Tibial nerve (tissue), 4 donors: ENCODE measurements at places on chromosomes 3 and 15. TPM values are rescaled to one million over a fixed set of nuclear protein-coding genes. Genes with fewer than 3 reads are reported as not detected.
A peak's percentile ranks its signal among the peaks of the same experiment; 100 is the strongest.

The KIF7 gene
- total RNA-seq, result 23.1 TPM

The IDH3A gene
- total RNA-seq, result 46.9 TPM

The CEP152 gene
- 9.2 TPM for total RNA-seq

DNA sequence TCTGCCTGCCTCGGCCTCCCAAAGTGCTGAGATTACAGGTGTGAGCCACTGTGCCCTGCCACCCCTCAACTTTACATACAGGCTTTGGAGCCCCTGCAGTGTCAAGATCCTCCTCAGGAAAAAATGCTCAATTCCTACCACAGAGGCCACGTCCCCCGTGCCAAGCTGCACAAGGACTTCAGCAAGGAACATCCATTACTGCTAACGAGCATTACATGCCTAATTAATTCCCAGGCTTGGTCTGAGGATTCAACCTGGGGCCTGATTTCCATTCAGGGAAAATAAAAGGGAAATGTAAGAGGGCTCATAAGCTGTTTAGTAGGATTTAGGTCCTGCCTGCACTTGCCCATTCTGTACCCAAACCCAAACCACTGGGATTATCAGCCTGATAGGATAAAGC lies 161.4 kb downstream of the RAB11A start:
- no peak for DNase-seq

DNA sequence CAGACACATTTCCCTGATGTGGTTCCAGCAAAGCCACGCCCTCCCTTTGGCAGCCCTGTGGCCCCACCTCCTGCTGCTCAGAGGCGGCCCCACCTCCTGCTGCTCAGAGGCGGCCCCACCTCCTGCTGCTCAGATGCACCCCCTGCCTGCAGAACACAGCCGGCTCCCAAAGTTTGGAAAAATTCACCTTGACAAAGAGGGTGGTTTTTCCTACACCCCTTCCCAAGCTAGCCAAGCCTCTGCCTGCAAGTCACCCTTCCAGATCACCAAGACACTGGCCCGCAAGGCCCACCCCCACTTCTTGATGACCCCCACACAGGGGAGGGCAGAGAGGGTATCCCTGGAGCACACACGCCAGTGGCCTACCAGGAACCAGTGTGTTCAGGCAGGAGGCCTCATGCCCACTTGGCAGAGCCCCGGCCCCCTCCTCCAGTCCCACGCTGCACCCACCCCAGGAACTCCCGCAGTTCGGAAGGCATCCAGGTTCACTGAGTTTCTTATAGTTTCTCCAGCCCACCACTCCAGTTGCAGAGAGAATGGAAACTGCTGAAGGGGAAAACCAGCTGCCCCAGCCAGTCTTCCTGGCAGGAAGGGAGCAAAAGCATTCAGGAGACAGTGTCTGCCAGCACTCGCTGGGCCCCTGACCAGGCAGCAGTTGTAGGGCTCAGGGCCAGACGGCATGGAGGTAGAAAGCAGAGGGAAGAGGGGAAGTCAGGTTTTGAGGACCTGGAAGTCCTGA lies 2.3 kb upstream of the HAPLN3 start:
- DNase-seq, result peak; percentile 79

DNA sequence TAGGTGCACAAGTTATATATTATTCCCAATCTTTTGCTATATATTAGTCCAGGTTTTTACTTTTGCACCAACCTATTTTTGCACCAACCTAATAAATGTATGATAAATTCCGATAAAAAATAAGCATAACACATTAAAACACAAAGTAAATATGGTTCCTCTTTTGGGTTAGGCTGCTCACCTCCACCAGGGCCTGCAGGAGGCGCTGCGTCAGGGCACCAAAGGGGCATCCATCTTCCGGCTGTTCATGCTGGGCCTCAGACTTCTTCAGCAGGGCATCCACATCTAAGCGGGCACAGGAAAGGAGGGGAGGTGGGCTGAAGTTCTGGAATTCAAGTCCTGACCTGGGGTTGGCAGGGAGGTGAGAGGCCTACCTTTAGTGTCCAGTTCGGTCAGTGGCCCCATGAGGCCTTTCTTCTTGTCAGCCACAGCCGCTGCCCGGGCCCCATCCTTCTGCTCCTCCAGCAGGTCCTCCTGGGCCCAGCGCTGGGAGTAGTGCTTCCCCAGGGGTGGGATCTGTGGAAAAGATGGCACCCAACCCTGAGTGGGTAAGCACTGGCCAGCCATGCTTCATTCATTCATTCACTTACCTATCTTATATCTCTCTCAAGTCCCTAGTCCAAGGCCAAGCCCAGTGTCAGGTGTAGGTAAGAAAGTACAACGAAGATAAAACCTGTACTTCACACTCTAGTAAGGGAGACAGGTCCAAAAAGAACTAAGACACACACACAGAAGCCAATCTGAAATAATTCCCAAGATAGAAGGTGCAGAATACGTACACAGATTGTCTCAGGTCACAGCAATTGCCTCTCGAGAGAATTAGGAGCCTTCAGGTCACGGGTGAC lies 5.2 kb downstream of the TADA3 start:
- no peak for DNase-seq

DNA sequence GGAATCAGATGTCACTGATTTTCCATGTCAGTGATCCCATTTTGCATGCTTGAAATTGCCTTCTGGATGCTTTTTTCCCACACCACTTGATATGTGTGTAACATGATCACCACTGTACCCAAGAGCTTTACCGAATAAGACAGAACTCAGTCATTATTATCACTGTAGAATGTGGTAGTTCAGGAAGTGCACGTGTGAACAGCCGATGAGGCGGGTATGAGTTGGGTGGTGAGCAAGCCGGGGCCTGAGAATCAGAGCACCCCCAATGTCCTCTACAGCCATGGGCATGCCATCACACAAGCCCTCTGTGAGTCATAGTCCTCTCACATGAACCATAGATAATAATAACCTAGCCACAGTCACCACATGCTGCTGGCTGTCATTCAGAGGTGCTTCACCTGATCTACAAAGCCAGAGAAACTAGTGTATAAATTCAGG lies 470.8 kb downstream of the SOX2 start:
- no peak for DNase-seq

DNA sequence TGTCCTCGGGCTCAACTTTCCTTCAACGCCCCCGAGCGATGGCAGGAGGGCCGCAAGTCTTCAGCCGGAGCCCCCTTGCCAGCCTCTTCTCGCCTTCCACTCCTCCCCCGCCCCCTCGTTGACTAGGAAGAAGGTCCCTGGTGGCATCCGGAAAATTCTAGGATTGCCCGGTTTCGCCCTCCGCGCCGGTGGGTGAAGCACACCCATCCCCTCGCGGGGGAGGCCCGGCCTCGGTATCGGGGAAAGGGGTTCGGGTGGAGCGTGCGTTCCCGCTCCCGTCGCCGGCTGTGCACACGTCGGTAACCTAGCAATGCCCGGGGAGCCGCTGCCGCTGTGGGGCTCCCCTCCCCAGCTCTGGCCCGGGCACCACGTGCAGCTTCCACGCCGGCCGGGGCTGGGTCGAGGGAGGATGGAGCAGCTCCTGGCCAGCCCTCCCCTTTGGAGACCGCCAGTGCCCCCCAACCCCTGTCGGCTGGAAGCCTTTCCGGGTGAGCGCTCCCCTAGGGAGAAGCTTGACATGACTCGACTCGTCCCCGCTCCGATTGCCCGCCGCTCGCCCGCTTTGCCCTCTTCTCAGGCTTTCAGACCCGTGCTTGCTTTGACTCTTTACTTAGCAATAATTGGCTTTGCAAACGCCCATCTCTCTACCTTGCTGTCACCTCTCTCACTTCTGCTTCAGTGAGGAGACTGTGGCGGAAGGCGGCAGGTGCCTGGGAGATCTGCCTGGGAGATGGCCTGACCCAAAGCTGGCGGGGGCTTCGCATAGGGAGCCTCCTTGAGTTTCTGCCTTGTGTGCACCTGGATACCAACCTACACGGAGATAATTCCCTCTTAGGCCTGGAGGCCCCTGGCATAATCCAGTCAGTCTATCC lies 1.3 kb downstream of the CACNA1D start:
- DNase-seq, result no peak

DNA sequence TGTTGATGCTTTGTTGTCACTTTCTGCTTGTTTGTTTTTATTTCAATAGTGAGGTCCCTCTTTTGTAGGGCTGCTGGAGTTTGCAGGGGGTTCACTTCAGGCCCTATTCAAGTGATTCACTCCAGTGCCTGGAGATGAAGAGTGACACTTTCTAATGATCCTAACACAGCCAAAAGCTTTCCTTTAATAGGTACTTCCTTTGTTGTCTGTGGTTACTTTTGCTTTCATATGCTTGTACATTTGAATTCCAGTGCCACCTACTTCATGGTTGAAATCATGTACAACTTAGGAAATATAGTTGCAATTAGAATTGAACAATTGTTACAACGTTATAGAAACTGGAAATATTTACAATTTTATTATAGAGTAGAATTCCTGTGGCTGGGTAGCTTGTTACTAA lies 466.8 kb upstream of the EPHA3 start:
- no peak for DNase-seq
